ENCODE measurements at places on chromosomes 12 and 14.
A peak's percentile ranks its signal among the peaks of the same experiment; 100 is the strongest.

DNA sequence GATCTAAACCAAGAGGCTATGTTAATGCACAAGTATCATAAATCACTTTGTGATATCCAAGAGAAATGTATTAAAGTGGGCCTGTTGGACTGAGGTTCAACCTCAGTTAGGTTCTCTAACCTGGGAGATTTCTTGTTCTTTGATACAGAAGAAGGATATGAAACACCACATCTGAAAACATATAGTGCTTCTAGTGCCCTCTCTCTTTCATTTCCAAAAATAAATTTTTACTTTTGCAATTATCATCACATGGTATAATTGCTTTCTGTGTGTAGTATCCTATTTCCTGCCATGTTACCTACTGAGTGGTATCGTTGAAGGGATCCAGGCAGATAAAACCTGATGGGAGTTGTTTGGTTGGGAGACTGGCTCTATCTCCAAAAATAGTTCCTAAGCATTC, 264.9 kb downstream of the CCER1 start:
- DNase-seq, result peak; percentile 13

DNA sequence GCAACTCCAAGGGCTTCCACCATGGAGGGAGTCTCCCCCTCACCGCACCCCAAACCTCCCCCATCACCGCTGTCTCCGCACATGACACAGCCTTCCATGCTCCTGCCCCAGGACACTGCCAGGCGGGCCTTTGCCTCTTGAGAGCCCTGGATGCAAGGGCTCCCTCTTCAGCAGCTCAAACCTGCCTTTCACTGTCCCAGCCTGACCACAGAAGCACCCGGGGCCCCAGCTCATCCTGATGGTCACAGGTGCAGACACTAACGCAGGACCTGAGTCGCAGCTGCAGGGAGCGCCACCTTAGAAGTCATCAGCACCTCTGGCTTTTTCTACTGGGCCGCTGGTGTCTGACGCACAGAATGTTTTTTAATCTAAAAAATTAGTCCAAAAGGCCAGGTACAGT, 54.0 kb downstream of the SYNE3 start:
- DNase-seq, result no peak

GRCh38 chr14:61589691-61590581, 105.4 kb upstream of the HIF1A start:
- DNase-seq, result no peak

GRCh38 chr14:105413544-105413886, 6.1 kb upstream of the MTA1 start:
- DNase-seq, result no peak

DNA sequence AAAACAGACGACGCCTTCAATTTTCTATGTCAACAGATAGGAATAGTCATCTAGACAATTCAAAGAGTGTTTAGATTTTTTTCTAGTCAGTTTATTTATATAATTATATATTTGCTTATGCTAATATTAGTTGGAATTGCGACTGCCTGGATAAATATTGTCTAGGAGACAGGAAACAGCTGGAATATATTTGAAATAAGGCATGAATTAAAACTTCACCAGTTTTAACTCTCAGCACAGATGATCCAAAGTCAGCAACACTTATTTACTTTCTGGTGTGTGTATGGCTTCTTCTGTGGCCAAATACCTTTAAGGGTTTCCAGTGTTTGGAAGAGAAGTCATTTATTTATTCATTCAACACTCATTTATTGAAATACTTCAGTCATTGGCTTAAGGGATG, 1215.4 kb upstream of the USP15 start:
- no peak for DNase-seq

DNA sequence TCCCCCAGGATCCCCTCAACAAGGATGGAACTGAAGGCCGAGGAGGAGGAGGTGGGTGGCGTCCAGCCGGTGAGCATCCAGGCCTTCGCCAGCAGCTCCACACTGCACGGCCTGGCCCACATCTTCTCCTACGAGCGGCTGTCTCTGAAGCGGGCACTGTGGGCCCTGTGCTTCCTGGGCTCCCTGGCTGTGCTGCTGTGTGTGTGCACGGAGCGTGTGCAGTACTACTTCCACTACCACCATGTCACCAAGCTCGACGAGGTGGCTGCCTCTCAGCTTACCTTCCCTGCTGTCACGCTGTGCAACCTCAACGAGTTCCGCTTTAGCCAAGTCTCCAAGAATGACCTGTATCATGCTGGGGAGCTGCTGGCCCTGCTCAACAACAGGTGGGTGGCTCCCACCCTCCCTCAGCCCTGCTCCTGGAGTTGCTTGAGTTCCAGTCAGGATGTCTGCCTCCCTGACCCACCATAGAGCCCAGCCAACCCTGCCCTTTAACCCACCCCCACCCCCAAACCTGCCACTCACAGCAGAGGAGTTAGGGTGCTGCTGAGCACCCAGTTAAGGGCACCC, 1.4 kb downstream of the ASIC1 start:
- no peak for DNase-seq

- no peak for DNase-seq
These were observed 31.2 kb upstream of the ADGRD1 start for GRCh38 chr12:130922511-130922953.

GRCh38 chr14:56108057-56108456, 10.2 kb upstream of the PELI2 start:
- DNase-seq, result no peak

DNA sequence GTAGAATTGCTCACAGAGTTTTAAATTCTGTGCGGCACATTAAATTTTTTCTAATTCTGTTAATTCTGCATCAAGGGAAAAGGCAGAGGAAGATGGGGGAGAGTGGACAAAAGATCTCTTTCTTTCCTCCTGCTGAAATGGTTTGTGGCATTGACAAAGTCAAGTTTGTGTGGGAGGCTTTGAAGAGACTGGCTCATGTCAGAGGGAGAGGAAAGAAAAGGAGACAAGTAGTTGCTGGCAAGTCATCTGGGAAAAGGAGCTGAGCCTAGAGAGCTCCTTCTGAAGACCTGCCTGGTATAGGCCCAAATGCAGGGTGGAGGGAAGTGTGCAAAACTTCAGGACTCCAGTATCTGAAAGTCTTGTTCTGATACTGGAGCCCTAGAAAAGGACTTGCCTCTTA, 36.3 kb downstream of the TTLL5 start:
- DNase-seq, result no peak

DNA sequence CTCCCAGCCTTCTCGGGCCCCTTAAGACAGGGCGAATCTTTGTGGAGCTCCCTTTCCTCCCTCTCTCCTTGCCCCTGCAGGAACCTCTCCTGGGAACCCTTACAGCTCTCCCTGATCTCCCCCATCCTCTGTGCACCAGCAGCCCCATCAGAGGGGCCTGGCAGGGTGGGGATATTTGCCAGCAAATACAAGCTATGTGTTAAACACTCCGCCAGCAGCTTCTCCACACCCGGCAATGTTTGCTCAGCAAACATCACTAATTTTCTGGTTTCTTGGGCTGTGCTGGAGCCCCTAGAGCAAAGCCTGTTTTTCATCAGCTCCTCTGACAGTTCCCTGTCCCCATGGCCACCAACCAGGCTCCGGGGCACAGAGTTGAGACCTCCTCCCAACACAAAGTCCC, 147.5 kb upstream of the LHX5 start:
- no peak for DNase-seq

- DNase-seq, result peak; percentile 81
These were observed 57.3 kb downstream of the FLRT2 start for GRCh38 chr14:85587151-85587711.

DNA sequence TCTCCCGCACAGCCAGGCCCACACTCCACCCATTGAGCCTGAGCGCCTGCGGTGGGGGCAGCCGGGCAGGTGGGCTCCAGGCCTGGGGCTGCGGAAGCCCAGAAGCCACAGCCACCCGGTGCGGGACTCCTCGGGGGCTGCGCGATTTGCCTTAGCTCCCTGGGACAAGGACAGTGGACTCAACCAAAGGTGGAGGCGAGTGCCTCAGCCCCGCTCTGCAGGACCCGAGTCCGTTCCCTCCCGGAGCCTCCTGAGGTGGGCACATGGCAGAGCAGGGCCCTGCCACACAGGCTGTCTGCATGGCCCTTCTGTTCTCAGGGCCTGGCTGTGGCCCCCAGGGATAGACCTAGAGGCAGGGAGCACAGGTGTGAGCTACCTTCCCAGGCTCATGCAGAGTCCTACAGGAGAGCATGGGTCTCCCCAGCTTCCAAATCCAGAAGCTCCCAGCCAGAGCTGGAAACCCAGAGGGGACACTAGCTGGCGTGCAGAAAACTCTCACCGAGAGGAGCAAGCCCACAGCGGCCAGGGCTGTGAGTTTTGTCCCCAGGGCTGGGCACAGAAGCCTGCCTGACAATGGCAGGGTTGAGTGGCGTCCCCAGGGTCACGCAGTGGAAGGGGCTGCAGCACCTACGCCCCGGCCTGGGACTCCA, 22.2 kb upstream of the LRTM2 start:
- no peak for DNase-seq

GRCh38 chr12:25701290-25701689, 148.2 kb upstream of the LMNTD1 start:
- DNase-seq, result peak; percentile 79

DNA sequence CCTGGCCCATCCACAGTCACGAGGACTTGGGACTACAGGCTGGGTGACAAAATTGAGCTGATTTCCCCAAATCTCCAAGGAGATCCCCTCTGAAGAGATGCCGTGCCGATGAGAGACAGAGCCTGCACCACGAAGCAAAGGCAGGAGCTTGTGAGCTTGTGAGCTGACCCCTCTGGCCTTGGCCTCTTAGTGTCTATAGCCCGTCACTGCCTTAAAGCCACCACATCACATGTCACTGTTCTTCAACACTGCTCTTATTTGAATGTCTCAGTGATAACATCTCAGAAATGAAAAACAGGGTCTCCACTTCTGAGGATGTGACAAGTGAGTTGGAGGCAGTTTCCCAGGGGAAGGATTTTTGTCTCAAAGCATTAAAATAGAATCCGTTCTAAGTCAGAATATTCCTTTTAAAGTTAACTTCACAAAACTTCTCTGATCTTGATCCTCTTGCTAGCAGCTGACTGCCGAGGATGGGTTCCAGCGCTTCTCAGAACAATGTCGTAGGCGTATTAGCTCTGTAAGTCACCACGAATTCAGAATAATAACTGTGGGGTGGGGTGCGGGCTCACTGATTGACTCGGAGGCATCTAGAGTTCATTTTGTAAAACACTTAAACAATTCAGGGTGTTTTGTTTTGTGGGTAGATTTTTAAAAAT, 37.5 kb downstream of the CHST11 start:
- DNase-seq, result no peak

- DNase-seq, result no peak
These were observed 3.6 kb downstream of the LARP4 start for GRCh38 chr12:50404307-50404706.

DNA sequence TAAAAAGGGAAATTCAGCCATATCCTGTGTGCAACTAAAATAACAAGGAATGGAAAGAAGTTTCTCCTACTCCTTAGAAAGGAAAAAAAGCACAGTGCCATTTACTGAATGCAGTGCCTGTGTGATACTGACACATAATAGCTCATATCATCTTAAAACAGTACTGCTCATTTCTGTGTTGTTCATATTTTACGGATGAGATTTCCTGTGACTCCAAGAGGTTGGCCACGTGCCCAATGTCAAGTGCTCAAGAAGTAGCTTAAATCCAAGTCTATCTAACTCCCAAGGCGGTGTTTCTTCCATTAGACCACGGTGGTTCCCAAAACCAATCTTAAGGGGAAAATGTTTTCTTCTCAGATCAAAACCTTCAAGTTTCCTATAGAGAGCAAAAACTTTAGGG, 20.0 kb downstream of the MAP3K9 start:
- peak; percentile 59 for DNase-seq

GRCh38 chr12:56614627-56615026, 15.5 kb downstream of the BAZ2A start:
- DNase-seq, result no peak

- DNase-seq, result no peak
These were observed 990.3 kb downstream of the AACS start for GRCh38 chr12:126055521-126055920.

DNA sequence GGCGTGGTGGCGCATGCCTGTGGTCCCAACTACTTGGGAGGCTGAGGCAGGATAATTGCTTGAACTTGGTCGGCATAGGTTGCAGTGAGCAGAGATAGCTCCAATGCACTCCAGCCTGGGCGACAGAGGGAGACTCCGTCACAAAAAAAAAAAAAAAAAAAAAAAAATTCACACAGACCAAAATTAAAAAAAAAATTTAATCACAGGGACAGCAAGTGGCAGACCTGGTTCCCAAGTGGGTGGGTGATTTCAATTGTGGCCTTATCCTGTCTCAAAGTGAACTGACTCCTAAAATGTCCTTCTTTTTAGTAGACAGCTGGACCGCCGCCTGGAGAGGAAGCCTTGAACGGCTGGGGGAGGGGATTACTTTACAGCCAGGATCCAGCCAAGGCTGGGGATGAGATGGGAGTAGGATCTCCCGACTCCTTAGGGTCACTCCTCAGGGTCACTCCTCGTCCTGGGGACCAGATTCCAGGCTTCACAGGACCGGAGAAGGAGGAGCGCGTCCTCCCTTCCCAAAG, 1.5 kb upstream of the KCNH3 start:
- no peak for DNase-seq

DNA sequence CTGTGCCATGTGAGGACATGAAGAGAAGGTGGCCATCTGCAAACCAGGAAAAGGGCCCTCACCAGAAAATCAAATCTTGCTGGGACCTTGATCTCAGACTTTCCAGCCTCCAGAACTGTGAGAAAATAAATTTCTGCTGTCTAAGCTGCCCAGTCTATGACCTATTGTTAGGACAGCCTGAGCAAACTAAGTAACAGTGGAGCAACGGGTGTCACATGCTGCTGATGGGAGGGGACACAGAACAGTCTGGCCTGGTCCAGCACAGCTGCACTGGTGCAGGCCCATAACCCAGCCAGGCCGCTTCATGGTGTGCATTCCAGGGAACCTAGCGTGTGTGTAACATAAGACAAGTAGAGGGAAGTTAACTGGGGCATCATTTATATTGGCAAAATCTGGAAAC, 42.1 kb downstream of the GRIP1 start:
- no peak for DNase-seq

- no peak for DNase-seq
These were observed 5.4 kb downstream of the AQP6 start for GRCh38 chr12:49978125-49978524.

DNA sequence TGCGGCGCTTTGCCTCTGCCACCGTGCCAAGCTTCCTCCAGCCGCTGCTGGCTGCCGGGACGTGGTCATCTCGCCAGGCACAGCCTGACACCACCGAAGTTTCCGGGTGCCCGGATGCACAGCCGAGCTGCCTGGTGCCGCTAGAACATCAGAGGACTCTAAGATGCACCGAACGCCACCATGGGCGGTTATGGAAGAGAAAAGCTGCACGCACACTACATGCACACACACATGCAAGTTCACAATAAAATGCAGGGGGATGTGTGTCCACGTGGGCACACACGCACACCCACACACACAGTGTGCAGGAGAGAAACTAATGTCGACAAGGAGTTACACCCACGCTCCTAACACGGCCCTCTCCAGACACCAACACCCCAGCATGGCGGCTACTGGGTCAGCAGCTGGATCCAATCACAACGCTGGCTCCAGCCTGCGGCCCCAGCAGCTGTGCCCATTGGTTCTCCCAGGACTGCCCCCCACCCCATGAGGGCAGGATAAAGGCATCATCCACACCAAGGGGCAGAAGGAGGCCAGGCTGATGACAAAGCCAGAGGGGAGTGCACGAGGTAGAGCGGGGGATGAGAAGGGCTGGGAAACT, 82.7 kb downstream of the BCL11B start:
- DNase-seq, result no peak
